ENCODE measurements at places on chromosomes 5 and 9.

DNA sequence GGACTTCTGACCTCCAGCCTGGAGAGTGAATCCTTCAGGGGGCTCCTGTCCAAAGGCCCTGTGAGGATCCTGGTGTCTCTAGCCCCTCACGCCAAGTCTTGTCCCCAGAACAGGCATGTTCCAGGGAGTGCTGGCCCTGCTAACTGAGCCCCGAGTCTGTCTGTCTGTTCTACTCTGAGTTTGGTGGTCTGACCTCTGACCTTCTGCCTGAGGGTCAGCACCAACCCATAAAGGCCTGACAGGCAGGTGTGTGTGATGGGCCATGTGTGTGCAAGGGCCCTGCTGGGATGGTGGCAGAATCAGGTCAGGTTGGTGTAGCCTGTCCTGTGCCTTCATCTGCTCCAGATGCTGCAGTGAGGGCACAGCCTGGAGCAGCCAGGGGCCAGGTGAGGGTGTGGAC, 46.3 kb downstream of the PHF2 start:
- DNase-seq, result no peak

DNA sequence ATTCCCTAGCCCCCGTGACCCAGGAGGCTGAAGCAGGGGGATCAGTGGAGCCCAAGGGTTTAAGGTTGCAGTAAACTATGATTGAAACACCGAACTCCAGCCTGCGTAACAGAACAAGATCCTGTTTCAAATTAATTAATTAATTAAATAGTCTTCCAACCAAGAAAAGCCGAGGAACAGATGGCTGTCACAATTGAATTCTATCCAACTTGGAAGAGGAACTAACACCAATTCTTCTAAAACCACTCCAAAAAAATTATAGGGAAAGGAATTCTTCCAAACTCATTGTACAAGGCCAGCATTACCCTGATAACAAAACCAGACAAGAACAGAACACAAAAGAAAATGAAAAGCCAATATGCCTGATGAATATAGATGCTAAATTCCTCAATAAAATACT, 43.4 kb upstream of the RGS7BP start:
- DNase-seq, result no peak

GRCh38 chr5:88555674-88556073, 287.0 kb upstream of the TMEM161B start:
- no peak for DNase-seq

GRCh38 chr9:101032426-101032825, 3.9 kb downstream of the PLPPR1 start:
- no peak for DNase-seq

DNA sequence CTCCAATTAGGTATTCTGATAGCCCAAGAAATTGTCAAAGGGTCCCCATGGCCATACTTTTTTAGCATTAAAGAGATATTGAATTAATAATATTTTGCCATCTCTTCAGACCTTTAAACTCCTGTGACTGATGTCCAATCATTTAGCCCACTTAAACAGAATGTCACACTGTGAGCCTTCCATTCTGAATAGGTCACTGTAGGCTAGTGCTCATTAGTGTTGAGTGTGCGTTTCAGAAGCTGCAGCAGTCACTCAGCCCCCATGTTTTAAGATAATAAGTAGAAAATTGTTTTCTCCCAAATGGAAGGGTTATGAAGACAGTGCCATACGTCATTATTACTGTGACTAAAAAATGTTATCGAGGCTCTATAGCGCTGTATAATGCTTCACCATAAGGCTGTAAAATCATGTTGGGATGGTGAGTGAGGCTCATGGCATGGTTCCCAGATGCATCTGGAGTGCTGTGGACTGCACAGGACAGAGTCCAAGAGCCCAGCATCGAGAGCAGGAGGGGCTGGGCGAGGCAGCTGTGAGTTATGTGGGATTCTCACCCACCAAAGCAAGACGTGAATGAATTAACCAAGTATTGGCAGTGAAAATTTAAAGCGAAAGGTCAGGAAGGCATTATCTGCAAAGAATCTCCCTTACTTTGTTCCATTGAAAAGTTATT, 2112.9 kb upstream of the WWC1 start:
- DNase-seq, result no peak

All from stimulated activated CD8-positive, alpha-beta memory T cell treated with anti-CD3 and anti-CD28 coated beads, Interleukin-15, amount 100 ng/mL, for 24 hours (primary cell).